ENCODE measurements at places on chromosomes 12 and 14.

DNA sequence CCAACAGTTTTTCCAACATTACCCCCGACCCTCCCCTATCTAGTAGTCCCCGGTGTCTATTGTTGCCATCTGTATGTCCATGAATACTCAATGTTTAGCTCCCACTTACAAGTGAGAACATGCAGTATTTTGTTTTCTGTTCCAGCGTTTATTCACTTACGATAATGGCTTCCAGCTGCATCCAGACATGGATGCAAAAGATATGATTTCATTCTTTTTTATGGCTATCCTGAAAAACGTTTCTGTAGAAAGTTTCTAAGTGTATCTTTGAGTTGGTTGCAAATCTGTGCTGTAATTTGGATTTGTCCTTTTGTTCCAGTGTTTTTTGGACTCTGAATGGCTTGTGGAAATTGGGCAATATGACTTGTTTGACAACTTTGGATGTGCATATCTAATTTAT, 11.7 kb downstream of the SP1 start:
- no peak for DNase-seq

- DNase-seq: no peak
Measured at GRCh38 chr12:116282371-116283286, 5.1 kb upstream of the MED13L start.

DNA sequence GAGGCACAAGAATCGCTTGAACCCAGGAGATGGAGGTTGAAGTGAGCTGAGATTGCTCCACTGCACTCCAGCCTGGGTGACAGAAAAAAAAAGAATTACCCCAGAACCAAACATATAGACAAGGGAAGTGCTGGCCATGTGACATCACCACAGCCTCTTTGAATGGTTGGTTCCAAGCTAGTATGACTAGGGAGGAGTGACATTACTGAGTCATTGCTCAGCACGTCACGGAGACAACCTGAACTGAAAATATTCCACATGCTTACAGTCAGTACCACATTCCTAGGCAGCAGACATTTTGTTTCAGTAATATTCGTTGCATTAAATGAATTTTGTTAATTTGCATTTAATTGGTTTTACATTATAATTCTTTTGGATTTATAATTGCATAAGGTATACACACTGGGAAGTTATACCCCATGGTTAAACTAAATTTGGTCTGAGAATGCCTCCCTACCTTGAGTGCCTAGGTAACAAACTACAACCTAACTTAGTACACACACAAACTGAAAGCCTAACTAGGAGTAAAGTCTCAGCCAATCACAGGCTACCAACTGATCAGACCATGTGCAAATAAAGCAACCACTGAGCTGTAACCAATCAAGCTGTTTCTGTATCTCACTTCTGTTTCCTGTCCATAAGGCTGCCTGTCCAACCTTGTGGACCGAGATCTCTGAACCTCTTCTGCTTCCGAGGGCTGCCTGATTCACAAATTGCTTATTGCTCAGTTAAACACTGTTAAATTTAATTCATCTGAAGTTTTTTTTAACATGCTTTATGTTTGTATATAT, 164.4 kb downstream of the CAND1 start:
- peak; percentile 64 for DNase-seq

DNA sequence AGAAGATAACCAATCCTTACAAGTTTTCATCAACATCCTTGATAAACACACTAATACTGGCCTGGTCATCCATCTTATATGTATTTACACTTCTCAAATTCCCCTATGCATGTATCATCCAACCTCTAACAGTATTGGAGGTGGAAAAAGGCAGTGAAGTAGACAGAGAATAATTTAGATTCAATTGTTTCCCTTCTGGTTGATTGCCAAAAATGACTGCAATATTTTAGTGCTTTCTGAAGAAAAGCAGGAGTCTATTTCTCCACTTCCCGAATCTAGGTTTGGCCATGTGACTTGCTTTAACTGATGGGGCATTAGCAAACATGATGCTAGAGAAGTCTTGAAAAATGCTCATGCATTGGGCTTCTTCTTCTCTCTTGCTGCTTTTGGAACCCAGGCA, 78.3 kb upstream of the METAP2 start:
- no peak for DNase-seq

- no peak for DNase-seq
Measured at GRCh38 chr12:52975204-52975603, 26.3 kb downstream of the KRT18 start.

DNA sequence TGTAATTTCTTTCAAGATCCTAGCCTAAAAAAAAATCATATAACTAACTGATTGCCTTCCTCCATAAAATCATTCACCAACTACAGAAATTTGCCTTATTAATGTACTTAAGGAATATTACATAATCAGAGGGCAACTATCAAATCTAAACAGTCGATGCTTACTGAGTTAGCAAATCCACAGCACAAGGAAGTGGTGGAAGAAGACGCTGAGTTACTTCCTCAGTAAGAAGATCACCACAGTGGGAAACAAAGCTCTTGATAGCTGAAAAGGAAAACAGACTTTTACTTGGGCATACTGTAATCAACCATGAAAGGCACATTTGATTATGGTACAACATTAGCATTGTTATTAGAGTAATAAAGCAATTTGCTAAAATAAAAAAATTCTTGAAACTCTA, 48.7 kb downstream of the HEATR5A start:
- DNase-seq: no peak

- no peak for DNase-seq
Measured at GRCh38 chr12:3380200-3381043, 110.6 kb upstream of the PRMT8 start.

All from RKO (cell line).